ENCODE measurements at places on chromosomes 5 and 9. TPM values are rescaled to one million over a fixed set of nuclear protein-coding genes. Genes with fewer than 3 reads are reported as not detected.

Gene ACTBL2
- under 0.01 TPM for total RNA-seq

Gene TMEM232
- total RNA-seq, result 6.3 TPM

Gene PCDHGA5
- total RNA-seq, result 1.6 TPM

Gene ASPN
- total RNA-seq, result 11.2 TPM
